ENCODE measurements at places on chromosomes 1 and 21. TPM values are rescaled to one million over a fixed set of nuclear protein-coding genes. Genes with fewer than 3 reads are reported as not detected.

The AMY1B gene
- total RNA-seq: not detected

The FCRL5 gene
- not detected for total RNA-seq

The LCE3D gene
- total RNA-seq: not detected

The PPIAL4G gene
- 0.14 TPM for total RNA-seq

The IL20 gene
- not detected for total RNA-seq

The KLHDC9 gene
- total RNA-seq: 14.7 TPM

The ATP1A2 gene
- 0.11 TPM for total RNA-seq

DNA sequence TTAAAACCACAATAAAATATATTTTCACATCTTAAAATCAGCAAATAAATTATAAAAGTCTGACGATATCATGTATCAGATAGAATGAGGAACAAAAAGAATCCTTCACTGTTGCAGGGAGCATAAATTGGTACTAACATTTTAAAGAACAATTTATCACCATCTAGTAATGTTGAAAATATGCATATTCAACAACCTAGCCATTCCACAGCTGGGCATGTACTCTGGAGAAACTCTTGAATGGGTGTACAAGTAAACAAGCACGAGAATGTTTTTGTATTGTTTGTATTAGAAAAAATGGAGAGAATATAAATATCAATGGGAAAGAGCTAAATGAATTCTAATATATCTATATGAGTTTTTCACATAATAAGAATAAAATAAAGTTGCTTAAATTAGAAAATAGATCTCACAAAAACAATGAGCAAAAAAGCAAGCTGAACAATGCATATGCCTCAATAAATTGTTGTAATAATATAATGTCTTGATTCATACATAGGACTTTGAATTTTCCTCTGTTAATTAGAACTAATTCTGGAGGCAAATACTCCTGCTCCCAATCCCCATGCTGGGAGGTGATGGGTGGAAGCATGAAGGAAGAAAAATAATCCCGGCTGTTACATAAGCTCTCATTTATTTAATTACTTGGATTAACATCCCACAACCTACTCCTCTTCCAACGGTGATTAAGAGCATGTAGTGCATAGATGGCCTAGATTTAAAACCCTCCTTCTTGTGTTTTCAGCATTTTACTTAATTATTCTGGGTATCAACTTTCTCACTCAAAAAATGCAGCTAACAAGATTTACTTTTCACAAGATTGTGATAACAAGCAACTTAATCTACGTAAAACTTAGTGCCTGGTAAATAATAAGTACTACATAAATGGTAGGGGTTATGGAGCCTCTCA, 5.5 kb upstream of the FMO2 start:
- no peak for DNase-seq
- H3K4me3 ChIP-seq: no peak overlapping the region
- H3K27ac ChIP-seq: no peak overlapping the region

- no peaks in the 10 kb centered on the region for H3K27me3 ChIP-seq
- peaks cover 36% of the 10 kb centered on the region for H3K36me3 ChIP-seq
- no peak for DNase-seq
- H3K4me1 ChIP-seq: peaks cover 25% of the 10 kb centered on the region
Observed at GRCh38 chr1:33332357-33332789, 11.5 kb upstream of the A3GALT2 start.

- no peaks in the 10 kb centered on the region for H3K27me3 ChIP-seq
- no peak overlapping the region for H3K27ac ChIP-seq
- no peaks in the 10 kb centered on the region for H3K36me3 ChIP-seq
Observed at GRCh38 chr1:196403803-196404690, 204.2 kb downstream of the KCNT2 start.

- no peaks in the 10 kb centered on the region for H3K4me1 ChIP-seq
- H3K36me3 ChIP-seq: no peaks in the 10 kb centered on the region
- H3K4me3 ChIP-seq: no peak overlapping the region
- no peak overlapping the region for H3K27ac ChIP-seq
- peaks cover 2% of the 10 kb centered on the region for H3K27me3 ChIP-seq
Observed at GRCh38 chr1:204598319-204598969, 82.2 kb downstream of the MDM4 start.

DNA sequence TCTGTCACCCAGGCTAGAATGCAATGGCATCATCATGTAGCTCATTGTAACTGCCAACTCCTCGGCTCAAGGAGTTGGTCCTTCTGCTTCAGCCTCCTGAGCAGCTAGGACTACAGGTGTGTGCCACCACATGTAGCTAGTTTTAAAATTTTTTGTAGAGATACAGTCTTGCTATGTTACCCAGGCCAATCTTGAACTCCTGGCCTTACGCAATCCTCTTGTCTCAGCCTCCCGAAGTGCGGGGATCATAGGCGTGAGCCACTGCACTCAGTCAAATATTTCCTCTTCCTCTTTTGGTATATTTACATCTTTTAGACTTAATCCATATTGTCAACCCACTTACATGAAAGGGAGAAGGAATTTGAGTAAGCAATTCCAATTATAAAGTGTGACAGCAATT, 121.1 kb downstream of the EVI5 start:
- H3K36me3 ChIP-seq: peaks cover 16% of the 10 kb centered on the region
- H3K4me3 ChIP-seq: no peak overlapping the region
- DNase-seq: no peak

GRCh38 chr1:247378334-247379073, 37.5 kb upstream of the NLRP3 start:
- no peaks in the 10 kb centered on the region for H3K36me3 ChIP-seq
- peaks cover 31% of the 10 kb centered on the region for H3K27me3 ChIP-seq
- H3K4me1 ChIP-seq: no peaks in the 10 kb centered on the region
- DNase-seq: no peak

GRCh38 chr1:76260279-76260678, 185.7 kb downstream of the ST6GALNAC3 start:
- DNase-seq: no peak
- no peaks in the 10 kb centered on the region for H3K36me3 ChIP-seq
- H3K4me3 ChIP-seq: no peak overlapping the region
- H3K27me3 ChIP-seq: no peaks in the 10 kb centered on the region
- H3K27ac ChIP-seq: no peak overlapping the region
- no peaks in the 10 kb centered on the region for H3K4me1 ChIP-seq

DNA sequence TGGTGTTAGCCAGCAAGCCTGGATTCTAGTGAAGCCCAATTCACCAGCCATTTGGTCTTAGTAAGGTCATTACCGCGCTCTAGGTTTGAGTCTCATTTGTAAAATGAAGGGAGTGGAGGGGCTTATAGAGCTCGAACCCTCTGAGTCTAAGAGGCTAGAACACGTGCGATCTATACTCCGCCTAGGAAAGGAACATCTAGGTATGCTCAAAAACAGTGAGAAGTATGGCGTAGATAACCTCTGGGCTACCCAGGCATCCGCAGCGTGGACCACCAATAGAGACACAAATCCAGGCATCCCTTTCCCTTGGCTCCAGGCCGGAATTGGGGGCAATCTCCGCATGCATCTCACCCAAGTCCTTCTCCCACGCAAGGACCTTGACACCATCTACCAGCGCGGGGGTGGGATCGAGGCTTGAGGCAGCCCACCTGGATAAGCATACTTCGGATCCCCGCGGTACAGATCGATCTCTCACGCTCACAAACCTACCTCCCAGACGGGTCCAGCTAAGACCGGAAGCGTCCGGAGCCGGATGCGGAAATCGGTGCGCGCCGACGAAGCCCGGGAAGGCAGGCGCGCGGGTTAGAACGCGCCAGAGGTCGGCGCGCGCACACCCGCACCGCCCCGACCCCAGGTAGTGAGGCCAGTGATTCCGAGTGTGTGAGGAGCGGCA, at the start of gene METTL25B:
Gene METTL25B (plus strand): TSS at position 544 of the 673 bp plus-strand sequence. CDS start 636 bp downstream, outside the sequence.
- no peak within 1 kb of the TSS for H3K4me3 ChIP-seq
- peaks cover 11% of the 10 kb centered on the region for H3K36me3 ChIP-seq
- no peaks in the 10 kb centered on the region for H3K27me3 ChIP-seq
- H3K27ac ChIP-seq: peak within 1 kb of the TSS; percentile 98

DNA sequence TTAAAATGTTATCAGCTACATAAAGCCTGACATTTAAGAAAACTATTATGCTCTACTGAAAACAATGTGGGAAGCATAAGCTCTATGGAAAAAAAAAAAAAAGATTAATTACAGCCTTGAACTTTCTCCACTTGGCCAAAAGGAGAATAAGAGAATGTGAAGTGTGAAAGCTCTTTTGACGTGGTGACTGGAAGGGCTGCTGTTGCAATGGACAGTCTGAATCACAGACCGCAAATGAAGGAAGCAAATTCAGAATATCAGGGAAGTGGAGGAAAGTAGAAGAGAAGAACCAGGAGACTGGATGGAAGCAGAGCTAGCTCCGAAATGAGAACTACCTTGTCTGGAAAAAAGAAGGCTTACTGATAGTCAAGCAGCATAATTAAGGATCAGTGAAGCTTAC, 106.8 kb downstream of the AK5 start:
- H3K36me3 ChIP-seq: no peaks in the 10 kb centered on the region
- peaks cover 12% of the 10 kb centered on the region for H3K27me3 ChIP-seq
- no peak overlapping the region for H3K4me3 ChIP-seq
- peaks cover 9% of the 10 kb centered on the region for H3K4me1 ChIP-seq
- H3K27ac ChIP-seq: no peak overlapping the region

GRCh38 chr1:245606157-245606725, 451.5 kb downstream of the KIF26B start:
- H3K4me1 ChIP-seq: peaks cover 14% of the 10 kb centered on the region
- no peaks in the 10 kb centered on the region for H3K36me3 ChIP-seq
- no peak overlapping the region for H3K27ac ChIP-seq

DNA sequence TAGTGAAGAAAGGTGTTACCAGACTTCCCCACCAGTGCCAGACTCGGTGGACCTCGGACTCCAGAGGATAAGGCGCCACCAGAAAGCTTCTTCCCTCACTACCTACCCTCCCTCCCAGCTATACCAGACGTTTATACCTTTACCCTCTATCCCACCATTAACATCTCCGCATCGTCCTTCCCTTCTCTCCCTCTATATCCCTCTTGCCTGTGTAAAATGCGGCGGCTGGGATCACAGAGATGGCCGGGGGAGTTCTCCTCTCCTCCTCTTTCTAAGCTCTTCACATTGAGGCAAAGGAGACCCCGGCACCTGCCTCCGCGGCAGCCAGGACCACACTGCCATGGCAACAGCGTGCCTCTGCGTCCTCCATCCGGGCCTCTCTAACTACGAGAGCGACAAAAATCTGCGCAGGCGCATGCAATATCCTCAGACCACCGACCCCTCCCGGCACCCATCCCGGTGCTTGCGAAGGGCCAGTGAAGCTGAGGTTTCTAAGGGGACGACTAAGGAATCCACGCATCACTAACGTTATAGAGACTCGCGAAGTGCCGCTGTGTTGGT, at the start of gene CCDC181:
Gene CCDC181 (minus strand): TSS at position 394 of the 561 bp plus-strand sequence. CDS start 2,547 bp downstream, outside the sequence.
- peak within 1 kb of the TSS; percentile 88 for H3K4me3 ChIP-seq
- H3K27ac ChIP-seq: peak within 1 kb of the TSS; percentile 86
- H3K4me1 ChIP-seq: peaks cover 6% of the 10 kb centered on the region
- H3K36me3 ChIP-seq: no peaks in the 10 kb centered on the region
- peak; percentile 72 for DNase-seq

DNA sequence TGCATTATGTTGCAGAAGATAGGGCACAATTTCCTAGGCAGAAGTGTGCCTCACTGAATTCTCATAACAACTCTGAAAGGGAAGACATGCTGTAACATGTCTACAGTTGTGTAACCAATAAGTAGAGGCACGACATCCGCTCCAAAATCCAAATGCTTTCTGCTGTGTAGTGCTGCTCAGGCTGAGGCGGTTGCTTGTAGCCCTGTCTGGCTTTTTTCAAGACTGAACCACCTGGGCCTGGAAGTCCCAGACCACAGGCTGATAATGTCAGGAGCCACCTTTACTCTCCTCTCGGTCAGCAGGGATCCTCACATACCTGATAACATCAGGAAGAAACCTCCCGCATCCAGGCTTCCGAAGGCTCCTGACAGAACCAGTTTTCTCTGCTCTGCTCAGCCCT, 10.9 kb downstream of the AKNAD1 start:
- no peak overlapping the region for H3K27ac ChIP-seq
- peaks cover 18% of the 10 kb centered on the region for H3K27me3 ChIP-seq
- H3K36me3 ChIP-seq: no peaks in the 10 kb centered on the region
- DNase-seq: no peak
- H3K4me1 ChIP-seq: peaks cover 5% of the 10 kb centered on the region

GRCh38 chr1:203239081-203239480, 9.6 kb upstream of the CHIT1 start:
- H3K4me3 ChIP-seq: no peak overlapping the region
- DNase-seq: no peak
- peaks cover 4% of the 10 kb centered on the region for H3K36me3 ChIP-seq

DNA sequence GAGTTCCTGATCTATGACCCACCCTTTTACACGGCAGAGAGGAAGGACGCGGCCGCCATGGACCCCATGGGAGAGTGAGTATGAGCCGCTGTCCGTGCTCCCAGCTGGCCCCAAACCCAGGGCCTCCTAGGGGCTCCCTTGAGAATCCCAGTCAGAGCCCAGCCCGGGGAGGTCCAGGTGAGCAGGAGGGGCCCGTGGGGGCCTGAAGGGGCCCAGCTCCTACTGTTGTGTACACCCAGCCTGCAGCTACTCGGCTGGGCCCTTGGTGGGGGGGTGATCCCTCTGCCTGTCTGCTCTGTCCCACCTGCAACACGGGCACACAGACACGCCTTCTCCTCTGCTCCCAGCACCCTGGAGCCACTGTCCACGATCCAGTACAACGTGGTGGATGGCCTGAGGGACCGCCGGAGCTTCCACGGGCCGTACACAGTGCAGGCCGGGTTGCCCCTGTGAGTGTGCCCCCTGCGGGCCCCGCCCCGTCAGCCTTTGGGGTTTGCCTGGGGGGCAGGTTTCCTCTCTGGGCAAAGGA, 28.6 kb upstream of the LRRC3 start:
- no peak overlapping the region for H3K27ac ChIP-seq
- H3K36me3 ChIP-seq: no peaks in the 10 kb centered on the region
- no peak overlapping the region for H3K4me3 ChIP-seq
- peaks cover 3% of the 10 kb centered on the region for H3K27me3 ChIP-seq
- H3K4me1 ChIP-seq: no peaks in the 10 kb centered on the region

DNA sequence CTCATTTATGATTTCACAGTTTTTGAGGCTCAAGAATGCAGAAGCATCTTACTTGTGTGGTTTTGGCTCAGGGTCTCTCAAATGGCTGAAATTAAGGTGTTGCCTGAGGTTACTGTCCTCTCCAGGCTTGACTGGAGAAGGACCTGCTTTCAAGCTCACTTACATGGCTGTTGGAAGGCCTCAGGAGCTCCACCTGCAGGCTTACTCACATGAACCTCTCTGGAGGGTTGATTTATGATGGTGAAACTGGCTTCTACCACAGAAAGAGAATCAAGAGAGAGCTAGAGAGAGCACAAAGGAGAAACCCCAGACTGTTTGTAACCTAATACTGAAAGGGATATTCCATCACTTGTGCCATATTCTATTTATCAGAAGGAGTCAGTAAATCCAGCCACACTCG, 6.2 kb upstream of the KCNK2 start:
- H3K27me3 ChIP-seq: peaks cover 49% of the 10 kb centered on the region
- no peaks in the 10 kb centered on the region for H3K36me3 ChIP-seq
- no peak overlapping the region for H3K27ac ChIP-seq
- H3K4me1 ChIP-seq: no peaks in the 10 kb centered on the region
- no peak for DNase-seq

GRCh38 chr1:41236781-41237180, 5.3 kb downstream of the SCMH1 start:
- H3K27ac ChIP-seq: no peak overlapping the region
- H3K4me1 ChIP-seq: peaks cover 15% of the 10 kb centered on the region
- no peaks in the 10 kb centered on the region for H3K36me3 ChIP-seq
- H3K27me3 ChIP-seq: no peaks in the 10 kb centered on the region

- H3K27ac ChIP-seq: no peak overlapping the region
- no peak for DNase-seq
- H3K4me3 ChIP-seq: no peak overlapping the region
Observed at GRCh38 chr1:3022511-3022973, 1.3 kb downstream of the ACTRT2 start.
